ENCODE measurements at places on chromosomes 2 and 18.

GRCh38 chr2:39512941-39513340, 75.9 kb upstream of the MAP4K3 start:
- no peak for DNase-seq

DNA sequence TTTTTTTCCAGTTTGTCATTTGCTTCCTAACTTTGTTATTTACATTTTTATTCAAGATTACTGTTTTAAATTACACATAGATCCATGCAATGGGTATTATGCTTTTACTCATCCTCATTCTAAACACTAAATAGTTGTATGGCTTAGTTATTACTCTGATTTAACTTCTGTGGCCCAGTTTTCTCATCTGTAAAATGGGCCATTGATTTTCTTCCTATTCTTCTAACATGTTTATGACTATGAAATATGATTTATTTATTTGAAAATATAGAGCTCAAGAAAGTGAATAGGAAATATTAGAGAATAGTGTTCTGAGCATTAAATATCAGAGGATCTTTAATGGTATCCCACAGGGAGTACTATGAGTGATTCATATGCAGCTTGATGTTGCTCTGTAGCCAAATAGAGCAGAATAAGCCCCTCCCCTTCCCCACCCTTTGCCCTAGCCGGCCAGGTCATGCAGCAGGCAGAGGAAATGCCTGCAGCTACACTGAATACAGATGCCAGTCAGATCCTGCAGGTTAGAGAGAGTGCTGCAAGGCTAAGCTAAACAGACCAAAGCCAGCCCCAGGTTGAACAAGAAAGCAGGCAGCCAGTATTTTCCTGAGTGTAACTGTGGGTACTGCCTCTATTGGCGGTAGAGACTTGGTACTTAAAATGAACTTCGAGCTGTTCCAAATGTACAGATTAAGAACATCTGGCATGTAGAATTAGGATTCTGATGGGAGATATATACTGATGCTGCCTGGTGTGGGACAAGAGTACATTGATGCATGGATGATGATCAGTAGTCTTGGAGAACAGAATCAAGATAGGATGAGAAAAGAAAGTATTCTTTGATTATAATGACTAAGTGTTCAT, 11.7 kb upstream of the ACYP2 start:
- DNase-seq = peak; percentile 42

GRCh38 chr2:100945433-100945740, 56.7 kb upstream of the RPL31 start:
- no peak for DNase-seq

- no peak for DNase-seq
Observed at GRCh38 chr18:32919799-32920198, 147.0 kb upstream of the KLHL14 start.

DNA sequence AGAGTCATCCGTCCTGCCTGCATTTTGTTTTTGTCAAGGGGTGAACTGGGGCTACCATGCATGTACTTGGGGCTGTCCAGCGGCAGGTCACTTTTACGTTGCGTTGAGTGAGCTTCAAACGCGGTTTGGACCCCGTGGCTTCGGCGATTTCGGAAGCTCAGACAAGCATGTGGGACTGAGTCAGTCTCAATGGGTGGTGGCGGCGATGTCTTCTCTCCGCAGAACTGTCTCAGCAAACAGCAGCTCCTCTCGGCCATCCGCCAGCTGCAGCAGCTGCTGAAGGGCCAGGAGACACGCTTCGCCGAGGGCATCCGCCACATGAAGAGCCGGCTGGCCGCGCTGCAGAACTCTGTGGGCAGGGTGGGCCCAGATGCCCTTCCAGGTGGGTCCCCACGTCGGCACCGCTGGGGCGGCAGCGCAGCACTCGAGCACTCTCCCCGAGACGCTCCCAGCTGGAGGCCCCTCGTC, 21.3 kb downstream of the FBLN7 start:
- DNase-seq = no peak

DNA sequence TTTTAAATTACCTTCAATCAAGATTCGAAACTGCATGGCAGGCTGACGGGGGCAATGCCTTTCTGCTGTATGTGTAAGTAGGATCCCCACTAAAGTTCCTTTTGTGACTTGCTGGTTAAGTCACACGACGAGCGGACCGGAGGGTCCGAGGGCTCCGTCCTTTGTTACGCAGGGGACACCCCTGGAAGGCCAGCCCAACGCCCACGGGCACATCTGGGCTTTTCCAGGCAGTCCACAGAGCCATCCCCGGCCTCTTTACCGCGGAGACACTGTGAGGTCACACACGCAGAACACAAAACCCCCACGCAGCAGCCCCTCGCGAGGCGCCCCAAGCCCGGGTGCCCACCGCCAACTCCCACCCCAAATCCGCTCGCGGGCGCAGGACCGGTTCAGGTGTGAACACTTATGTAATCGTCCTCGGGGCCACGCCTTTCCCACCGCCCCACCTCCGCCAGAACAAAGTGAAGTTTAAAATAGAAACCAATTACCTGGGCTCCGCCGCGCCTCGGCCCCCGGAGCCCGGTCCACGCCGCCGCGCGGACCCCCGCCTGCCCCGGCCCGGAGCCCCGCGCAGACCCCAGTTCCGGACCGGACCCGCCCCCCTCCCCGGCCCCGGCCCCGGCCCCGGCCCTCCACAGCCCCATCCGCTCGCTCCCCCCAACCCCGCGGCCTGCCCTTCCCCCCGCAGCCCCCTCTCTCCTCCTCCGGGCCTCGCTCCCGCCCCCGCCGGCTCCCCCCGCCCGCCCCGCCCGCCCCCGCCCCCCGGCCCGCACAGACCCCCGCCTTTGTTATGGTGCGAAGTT, 4.2 kb downstream of the ZNF516 start:
- peak; percentile 46 for DNase-seq

GRCh38 chr18:62485684-62486083, 37.1 kb upstream of the ZCCHC2 start:
- no peak for DNase-seq

GRCh38 chr2:234977228-234977679, 25.4 kb downstream of the SH3BP4 start:
- no peak for DNase-seq

DNA sequence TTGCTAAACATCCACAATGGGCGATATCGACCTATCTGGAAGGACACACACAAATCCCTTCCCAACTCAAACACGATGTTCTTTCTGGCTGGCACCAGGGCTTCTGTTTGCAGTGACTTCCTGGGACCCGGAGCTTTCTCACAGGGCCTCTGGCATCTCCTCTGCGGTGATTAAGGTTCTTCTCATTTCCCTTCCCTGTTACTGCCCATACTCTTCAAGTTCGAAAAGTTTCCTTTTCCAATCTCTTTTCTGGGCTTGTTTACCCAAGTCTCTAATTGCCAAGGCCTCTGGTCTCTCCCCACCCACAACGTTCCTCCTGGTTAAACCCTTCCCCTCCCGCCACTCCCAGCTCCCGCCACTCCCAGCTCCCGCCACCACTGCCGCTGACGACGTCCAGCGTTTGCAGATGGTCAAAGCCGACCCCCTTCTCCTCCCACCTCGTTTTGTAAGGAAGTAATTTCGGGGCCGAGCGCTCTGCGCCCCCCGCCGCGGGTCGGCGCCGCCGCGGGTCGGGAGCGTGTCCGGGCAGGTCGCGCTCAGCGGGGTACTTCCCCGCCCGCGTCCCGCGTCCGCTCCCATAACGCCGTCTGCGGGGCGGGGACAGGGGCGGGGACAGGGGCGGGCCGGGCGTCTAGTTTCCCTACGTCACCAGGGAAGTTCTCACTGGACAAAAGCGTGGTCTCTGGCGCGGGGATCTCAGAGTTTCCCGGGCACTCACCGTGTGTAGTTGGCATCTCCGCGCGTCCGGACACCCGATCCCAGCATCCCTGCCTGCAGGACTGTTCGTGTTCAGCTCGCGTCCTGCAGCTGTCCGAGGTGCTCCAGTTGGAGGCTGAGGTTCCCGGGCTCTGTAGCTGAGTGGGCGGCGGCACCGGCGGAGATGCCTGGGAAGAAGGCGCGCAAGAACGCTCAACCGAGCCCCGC, at the start of gene PMAIP1:
Gene PMAIP1, plus strand, starts transcription at position 699 of the 924 bp plus-strand sequence. Its CDS starts 182 bp downstream, at position 881.
- DNase-seq = peak; percentile 89
